ENCODE measurements at places on chromosomes 4 and X.
A peak's percentile ranks its signal among the peaks of the same experiment; 100 is the strongest.

- no peak for DNase-seq
These were observed 7.4 kb upstream of the NFKB1 start for GRCh38 chr4:102493794-102494193.

GRCh38 chr4:179867300-179867878, 2375.8 kb upstream of the TENM3 start:
- no peak for DNase-seq

DNA sequence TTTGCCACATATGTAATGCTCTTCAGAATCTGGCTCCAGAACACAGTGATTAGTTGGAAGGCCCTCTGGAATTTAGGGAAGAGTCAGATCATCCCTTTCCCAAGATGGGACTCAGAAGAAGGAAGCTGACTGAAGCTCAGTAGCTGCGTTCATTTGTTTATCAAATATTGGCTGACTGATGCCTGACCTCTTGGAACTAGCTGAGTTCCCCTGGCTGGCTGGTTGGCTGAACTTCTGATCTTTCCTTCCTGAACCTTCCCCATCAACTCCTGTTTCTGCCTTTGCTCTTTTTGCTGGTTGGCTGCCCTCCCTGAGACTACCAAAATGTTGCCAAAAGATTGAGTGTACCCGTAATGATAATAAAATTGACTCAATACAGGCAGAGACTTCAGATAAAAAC, 866.5 kb upstream of the INTU start:
- DNase-seq, result no peak

GRCh38 chr4:48698029-48698971, 81.8 kb downstream of the FRYL start:
- DNase-seq, result peak; percentile 54

GRCh38 chr4:101251261-101251660, 96.1 kb downstream of the PPP3CA start:
- no peak for DNase-seq

GRCh38 chr4:34720571-34720970, 1523.7 kb downstream of the ARAP2 start:
- no peak for DNase-seq

DNA sequence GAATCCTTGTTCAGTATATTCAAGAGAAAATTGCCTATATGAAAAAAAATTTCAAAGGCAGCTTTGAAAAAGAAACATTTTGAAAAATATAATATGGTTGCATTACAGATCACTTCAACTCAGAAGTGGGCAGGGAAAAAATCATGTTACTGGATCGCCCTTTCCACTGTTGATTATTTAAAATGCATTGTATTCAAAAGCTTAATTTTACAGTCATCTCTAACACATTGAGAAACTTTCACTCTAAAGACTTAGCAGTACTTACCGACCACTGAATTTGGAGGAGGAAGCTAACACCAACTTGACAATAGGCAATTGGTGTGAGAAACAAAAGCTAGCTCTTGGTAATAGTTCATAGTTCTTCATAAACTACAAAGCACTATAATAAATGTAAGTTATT, 101.9 kb downstream of the CEP135 start:
- DNase-seq, result no peak

DNA sequence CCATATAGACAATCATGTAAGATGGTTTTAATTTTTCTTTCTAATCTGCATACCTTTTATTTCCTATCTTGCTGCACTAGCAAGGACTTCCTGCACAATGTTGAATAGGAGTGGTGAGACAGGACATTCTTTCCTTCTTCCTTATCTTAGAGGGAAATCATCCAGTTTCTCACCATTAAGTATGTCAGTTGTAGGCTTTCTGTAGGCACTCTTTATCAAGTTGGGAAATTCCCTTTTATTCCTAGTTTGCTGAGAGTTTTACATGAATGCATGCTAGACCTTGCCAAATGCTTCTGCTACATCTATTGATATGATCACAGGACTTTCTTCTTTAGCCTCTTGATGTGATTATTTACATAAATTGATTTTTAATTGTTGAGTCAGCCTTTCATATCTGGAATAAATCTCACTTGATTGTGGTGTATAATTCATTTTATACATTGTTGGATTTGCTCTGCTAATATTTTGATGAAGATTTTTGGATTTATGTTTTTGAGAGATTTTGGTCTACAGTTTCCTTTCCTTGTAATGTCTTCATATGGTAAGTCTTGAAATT, 23.8 kb downstream of the RNF175 start:
- DNase-seq, result no peak

DNA sequence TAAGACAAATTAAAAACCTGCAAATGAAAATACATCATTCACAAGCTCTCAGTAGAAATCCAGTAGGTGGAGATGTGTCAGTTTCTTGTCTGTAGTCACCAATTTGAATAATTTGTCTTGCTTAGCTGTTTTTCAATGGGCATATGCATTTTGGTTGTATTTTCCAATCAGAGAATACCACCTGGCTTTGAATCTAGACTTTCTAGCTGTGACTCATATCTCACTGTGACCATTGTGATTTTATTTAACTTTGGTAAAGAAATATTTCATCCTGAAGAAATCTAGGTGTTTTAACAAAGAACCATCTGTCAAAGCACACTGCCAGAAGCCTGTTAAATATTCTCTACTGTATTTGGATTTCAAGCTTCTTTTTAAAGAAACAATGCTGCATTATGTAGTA, 1650.6 kb upstream of the IGFBP7 start:
- DNase-seq, result no peak

DNA sequence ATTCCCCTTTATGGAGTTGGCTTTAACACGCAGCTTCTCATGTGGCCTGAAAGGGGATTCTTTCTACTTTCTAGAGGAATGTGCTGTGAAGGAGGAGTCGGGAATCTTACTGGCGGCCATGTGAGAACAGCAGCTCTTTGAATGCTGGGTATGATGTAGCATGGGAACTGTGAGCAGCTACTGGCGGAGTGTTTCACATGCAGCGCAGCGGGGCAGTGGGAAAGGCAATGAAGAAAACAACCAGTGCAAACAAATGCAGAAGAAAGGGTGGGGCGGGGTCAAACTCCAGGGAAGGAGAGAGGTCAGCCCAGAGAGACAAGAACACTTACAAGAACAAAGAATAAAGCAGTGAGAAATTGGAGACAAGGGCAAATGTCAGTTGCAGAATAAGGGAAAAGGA, 363.8 kb upstream of the FTHL17 start:
- DNase-seq, result no peak

- DNase-seq, result no peak
These were observed 64.5 kb downstream of the IQCM start for GRCh38 chr4:149751174-149751573.

- no peak for DNase-seq
These were observed 165.9 kb upstream of the NDST4 start for GRCh38 chr4:115279330-115279729.

GRCh38 chr4:184355111-184355604, 119.2 kb downstream of the IRF2 start:
- DNase-seq, result peak; percentile 46

GRCh38 chrX:101564651-101565050, 14.3 kb downstream of the ARMCX1 start:
- DNase-seq, result no peak

DNA sequence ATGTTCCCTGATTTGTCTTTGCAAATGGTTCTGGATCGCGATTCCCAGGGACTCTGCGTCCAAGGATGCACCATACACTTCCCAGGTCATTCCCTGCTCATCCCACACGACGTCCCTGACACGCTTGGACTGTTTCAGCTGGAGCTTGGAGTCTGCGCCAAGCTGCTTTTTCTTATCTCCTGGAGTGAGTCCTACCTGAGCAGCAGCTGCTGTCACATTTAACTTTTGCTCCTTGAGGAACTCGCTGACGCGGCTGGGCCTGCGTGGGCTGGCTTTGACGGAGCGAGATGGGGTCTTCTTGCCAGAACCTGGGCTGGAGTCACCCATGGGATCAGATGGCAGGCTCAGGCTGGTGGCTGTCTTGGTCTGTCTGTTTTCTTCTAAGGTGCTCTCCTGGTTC, 59.6 kb downstream of the GPRIN3 start:
- no peak for DNase-seq

- DNase-seq, result no peak
These were observed 68.3 kb upstream of the PGM2 start for GRCh38 chr4:37758226-37758625.
